Immature natural killer cell (primary cell): ENCODE measurements at places on chromosomes 12 and 14. TPM values are rescaled to one million over a fixed set of nuclear protein-coding genes. Genes with fewer than 3 reads are reported as not detected.

RTL1 gene
- polyA plus RNA-seq: not detected

KRT73 gene
- 3.3 TPM for polyA plus RNA-seq

KRT72 gene
- polyA plus RNA-seq: 0.34 TPM

NPAS3 gene
- not detected for polyA plus RNA-seq

PKP2 gene
- 0.21 TPM for polyA plus RNA-seq

GRCh38 chr12:27560126-27560525 is 36.1 kb downstream of the PPFIBP1 start:
- no peak overlapping the region for H3K4me3 ChIP-seq
- H3K27me3 ChIP-seq: peaks cover 4% of the 10 kb centered on the region
- H3K4me1 ChIP-seq: no peaks in the 10 kb centered on the region
- DNase-seq: no peak
- H3K27ac ChIP-seq: no peak overlapping the region

GRCh38 chr12:65891987-65892481 is 67.8 kb downstream of the HMGA2 start:
- no peaks in the 10 kb centered on the region for H3K36me3 ChIP-seq
- peaks cover 26% of the 10 kb centered on the region for H3K4me1 ChIP-seq
- peaks cover 8% of the 10 kb centered on the region for H3K27me3 ChIP-seq
- DNase-seq: no peak

GRCh38 chr12:128418944-128419343 is 152.0 kb downstream of the TMEM132C start:
- peaks cover 4% of the 10 kb centered on the region for H3K27me3 ChIP-seq
- H3K4me3 ChIP-seq: no peak overlapping the region
- no peak for DNase-seq
- no peaks in the 10 kb centered on the region for H3K36me3 ChIP-seq

DNA sequence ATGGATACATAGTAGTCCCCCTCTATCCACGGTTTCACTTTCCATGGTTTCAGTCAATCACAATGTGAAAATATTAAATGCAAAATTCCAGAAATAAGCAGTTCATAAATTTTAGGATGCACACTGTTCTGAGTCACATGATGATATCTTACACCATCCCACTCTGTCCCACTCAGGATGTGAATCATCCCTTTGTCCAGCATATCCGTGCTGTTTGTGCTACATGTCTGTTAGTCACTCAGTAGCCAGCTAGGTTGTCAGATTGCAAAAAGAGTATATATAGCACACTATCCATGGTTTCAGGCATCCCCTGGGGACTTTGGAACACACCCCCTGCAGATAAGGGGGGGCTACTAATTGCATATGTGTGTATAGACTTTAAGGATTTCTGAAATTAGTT is 8.1 kb upstream of the NAA30 start:
- no peak overlapping the region for H3K27ac ChIP-seq
- H3K27me3 ChIP-seq: peaks cover 2% of the 10 kb centered on the region
- H3K36me3 ChIP-seq: no peaks in the 10 kb centered on the region
- no peak overlapping the region for H3K4me3 ChIP-seq
- DNase-seq: no peak

DNA sequence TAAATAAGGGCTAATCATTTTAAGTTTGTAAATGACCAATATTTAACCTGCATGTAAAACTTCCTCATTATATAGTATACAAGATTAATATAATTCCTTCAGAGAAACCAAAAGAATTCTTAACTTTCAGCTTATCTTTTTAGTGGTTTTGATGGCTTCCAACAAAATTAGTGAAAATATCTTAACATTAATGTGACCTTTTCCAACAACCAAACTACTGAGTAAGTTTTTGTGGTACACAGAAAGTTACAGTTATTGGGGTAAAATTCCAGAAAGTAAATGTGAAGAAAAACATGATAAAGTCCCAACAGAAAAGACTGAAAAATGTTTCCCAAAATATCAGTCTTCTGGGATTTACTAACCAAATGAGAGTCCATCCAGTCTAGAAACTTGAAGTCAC is 111.0 kb upstream of the PDE3A start:
- H3K27me3 ChIP-seq: no peaks in the 10 kb centered on the region
- no peaks in the 10 kb centered on the region for H3K36me3 ChIP-seq
- DNase-seq: no peak
- H3K4me1 ChIP-seq: no peaks in the 10 kb centered on the region
- H3K27ac ChIP-seq: no peak overlapping the region
- no peak overlapping the region for H3K4me3 ChIP-seq

GRCh38 chr12:15171012-15171655 is 50.1 kb downstream of the RERG start:
- no peak for DNase-seq
- H3K27ac ChIP-seq: no peak overlapping the region
- H3K36me3 ChIP-seq: no peaks in the 10 kb centered on the region
- H3K4me1 ChIP-seq: no peaks in the 10 kb centered on the region
- H3K27me3 ChIP-seq: no peaks in the 10 kb centered on the region

DNA sequence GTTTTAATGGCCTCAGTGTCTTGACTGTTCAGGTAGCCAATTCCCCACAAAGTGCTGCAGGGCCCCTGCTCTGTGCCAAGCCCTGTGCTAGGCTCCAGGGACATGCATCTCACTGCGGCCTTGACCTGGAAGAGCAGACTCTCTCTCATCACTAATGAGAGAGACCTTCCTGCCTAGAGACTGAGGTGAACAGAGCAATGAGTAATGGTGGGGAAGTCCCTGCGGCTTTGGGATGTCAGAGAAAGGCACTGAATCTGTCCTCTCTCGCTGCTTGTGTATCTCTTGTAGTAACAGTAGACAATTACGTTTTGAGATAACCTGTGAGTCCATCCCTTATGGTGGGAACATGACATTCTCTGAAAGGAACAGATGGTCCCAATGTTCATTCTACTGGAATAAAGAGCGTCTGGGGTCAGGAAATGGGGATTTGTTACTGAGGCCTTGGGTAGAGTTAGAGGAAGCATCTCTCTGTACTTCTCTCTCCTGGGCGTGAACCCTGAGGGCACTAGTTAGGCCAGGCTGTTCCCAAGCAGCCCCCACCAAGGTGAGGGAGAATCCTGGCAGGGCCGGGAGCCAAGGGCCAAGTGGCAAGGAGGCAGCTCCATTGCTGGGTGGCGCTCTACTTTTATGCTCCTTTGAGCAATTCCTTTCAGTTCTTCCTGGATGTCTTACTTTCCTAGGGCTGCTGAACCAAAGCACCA is 13.5 kb downstream of the NFATC4 start:
- no peak overlapping the region for H3K4me3 ChIP-seq
- H3K27ac ChIP-seq: no peak overlapping the region
- no peaks in the 10 kb centered on the region for H3K36me3 ChIP-seq
- peaks cover 2% of the 10 kb centered on the region for H3K27me3 ChIP-seq
- no peaks in the 10 kb centered on the region for H3K4me1 ChIP-seq
- DNase-seq: no peak

GRCh38 chr12:116404247-116404646 is 126.8 kb upstream of the MED13L start:
- no peaks in the 10 kb centered on the region for H3K4me1 ChIP-seq
- H3K27ac ChIP-seq: no peak overlapping the region
- H3K27me3 ChIP-seq: peaks cover 6% of the 10 kb centered on the region
- DNase-seq: no peak

GRCh38 chr14:36751106-36751505 is 89.4 kb downstream of the PAX9 start:
- no peak overlapping the region for H3K4me3 ChIP-seq
- no peak overlapping the region for H3K27ac ChIP-seq
- H3K36me3 ChIP-seq: no peaks in the 10 kb centered on the region
- no peaks in the 10 kb centered on the region for H3K27me3 ChIP-seq
- no peak for DNase-seq

DNA sequence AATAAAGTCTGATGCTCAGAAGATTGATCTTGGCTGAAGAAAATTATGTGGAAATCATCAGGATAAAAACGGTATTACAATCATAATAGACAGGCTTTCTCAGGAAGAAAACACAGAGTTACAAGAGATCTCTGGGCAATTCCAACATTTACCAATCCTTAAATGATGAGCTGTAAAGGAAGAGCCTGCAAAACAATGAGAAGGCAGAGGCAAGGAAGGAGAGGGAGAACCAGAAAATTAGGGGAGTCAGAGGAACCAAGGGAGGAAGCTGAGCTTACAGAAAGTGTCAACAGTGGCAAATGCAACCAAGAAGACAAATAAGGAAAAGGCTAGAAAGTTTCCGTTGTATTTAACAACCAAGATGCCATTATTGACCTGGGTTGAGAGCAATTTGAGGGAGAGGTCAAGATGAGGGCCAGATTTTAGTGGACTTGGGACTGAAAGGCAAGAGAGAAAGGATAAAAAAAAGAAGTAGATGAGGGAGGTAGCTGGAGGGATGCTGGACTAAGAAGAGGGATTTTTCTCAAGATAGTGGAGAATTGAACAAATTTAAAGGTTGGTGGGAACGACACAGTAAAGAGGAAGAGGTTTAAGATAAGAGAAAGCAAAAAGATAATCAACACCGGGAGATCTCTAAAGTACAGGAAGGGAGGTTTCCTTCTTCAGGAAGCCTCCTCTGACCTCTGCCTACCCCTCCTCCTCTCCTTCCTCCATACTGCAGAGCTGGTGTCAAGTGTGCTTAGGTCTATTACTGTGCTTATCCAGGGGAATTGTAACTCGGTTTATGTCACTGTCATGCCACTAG is 116.9 kb downstream of the DUSP6 start:
- H3K27ac ChIP-seq: peak overlapping the region; percentile 86
- no peaks in the 10 kb centered on the region for H3K27me3 ChIP-seq
- H3K4me3 ChIP-seq: peak overlapping the region; percentile 80
- no peaks in the 10 kb centered on the region for H3K36me3 ChIP-seq

GRCh38 chr12:111578276-111578970 is 20.7 kb downstream of the ATXN2 start:
- H3K36me3 ChIP-seq: peaks cover 4% of the 10 kb centered on the region
- no peaks in the 10 kb centered on the region for H3K27me3 ChIP-seq
- no peak for DNase-seq
- no peak overlapping the region for H3K4me3 ChIP-seq
- H3K27ac ChIP-seq: peak overlapping the region; percentile 9

DNA sequence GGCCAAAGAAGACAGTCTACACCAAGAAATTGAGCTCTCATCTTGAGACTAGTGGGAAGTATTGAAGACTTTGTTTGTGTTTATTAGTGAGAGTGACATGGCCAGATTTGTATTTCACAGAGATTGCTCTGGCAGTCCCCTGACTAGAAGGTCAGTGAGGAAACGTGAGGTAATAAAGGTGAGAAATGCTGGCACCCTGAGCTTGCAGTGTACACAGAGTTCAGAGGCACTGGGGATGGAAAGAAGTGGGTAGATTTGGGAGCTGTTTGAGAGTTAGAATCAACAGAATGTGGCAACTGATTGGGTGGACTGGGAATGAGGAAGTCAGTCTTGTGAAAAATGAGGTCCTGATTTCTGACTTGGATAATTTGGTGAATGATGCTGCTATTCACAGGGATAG is 336.9 kb downstream of the SNAPC1 start:
- DNase-seq: no peak
- peak overlapping the region; percentile 60 for H3K4me3 ChIP-seq
- H3K27ac ChIP-seq: peak overlapping the region; percentile 91
- peaks cover 8% of the 10 kb centered on the region for H3K36me3 ChIP-seq

- no peak overlapping the region for H3K4me3 ChIP-seq
- no peaks in the 10 kb centered on the region for H3K4me1 ChIP-seq
- H3K36me3 ChIP-seq: no peaks in the 10 kb centered on the region
- H3K27me3 ChIP-seq: peaks cover 2% of the 10 kb centered on the region
- DNase-seq: peak; percentile 1
- H3K27ac ChIP-seq: no peak overlapping the region
Observed at GRCh38 chr14:44846232-44846824, 115.4 kb downstream of the KLHL28 start.

DNA sequence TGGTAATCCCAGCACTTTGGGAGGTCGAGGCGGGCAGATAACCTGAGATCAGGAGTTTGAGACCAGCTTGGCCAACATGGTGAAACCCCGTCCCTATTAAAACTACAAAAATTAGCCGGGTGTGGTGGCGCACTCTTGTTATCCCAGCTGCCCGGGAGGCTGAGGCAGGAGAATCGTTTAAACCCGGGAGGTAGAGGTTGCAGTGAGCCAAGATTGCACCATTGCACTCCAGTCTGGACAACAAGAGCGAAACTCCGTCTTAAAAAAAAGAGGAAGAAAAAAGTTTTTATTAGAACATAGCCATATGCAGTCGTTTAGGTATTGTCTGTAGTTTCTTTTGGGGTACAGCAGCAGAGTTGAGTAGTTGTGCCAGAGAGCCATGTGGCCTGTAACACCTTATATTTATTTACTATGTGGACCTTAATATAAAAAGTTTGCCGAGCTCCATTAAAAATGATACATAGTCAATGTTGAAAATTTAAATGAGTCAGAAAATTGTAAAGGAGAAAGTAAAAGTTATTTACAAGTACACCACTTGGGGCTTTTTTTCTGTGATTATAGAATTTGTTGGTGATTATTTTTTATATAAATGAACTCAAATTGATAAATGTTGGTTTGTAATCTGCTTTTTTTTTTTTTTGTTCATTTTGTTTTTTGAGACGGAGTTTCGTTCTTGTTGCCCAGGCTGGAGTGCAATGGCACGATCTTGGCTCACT is 2.2 kb downstream of the ADIPOR2 start:
- DNase-seq: no peak
- H3K36me3 ChIP-seq: no peaks in the 10 kb centered on the region
- H3K4me3 ChIP-seq: peak overlapping the region; percentile 89
- H3K4me1 ChIP-seq: peaks cover 72% of the 10 kb centered on the region
- peak overlapping the region; percentile 49 for H3K27ac ChIP-seq
